NCI-H1694 (cell line): ENCODE measurements at places on chromosomes 3 and 15.

- no peak for DNase-seq
These were observed 44.8 kb upstream of the TLE3 start for GRCh38 chr15:70142322-70143191.

GRCh38 chr15:31383139-31383538 is 56.5 kb downstream of the KLF13 start:
- no peak for DNase-seq

DNA sequence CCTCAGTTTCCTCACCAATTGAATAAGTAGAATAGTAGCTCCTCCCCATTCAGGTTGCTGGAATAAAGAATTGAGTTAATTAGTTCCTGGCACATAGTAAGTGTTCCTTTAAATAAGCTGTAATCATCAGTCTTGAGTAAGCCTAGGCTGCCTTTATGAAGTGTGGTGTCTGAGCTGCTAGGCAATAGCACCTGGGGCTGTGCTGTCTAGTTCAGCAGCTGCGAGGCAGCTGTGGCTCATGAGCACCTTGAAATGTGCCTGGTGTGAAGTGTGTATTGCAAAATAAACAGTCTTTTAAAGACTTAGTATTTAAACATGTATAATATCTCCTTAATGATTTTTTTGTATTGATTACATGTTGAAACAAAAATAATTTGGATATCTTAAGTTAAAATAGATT is 77.6 kb downstream of the TOP2B start:
- no peak for DNase-seq

DNA sequence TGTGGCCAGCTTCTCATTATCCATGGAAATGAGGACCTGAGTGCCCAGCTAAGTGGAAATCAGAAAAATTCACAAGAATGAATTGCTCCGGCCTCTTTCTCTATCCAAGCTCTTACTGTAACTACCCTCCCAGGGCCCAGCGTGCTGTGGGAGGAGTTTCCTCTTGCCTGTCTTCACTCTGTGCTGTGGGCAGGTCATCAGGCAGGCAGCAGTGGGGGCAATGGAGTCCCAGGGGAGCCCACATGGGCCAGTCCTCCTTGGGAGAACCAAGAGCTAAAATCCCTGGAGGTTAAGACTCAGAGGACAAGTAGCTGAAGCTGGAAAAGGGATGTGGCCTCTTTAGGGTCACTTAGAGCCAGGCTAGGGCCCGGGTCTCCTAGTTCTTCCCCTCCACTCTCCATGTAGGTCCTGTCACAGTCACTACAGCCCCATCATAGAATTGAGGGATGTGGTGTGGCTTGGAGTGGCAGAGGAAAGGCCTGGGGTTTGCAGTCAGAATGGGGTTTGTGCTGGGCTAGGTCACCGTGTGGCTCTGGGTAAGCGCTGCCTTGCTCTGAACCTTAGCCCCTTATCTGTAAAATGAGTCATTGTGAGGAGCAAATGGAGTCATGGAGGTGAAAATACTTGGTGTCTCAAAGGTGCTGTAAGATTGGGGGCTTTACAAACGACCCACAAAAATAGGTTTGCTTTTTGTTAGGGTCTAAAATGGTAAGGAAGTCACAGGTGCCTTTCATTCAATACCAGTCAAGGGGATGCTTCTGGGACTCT is 3.7 kb downstream of the GASK1A start:
- DNase-seq = no peak

DNA sequence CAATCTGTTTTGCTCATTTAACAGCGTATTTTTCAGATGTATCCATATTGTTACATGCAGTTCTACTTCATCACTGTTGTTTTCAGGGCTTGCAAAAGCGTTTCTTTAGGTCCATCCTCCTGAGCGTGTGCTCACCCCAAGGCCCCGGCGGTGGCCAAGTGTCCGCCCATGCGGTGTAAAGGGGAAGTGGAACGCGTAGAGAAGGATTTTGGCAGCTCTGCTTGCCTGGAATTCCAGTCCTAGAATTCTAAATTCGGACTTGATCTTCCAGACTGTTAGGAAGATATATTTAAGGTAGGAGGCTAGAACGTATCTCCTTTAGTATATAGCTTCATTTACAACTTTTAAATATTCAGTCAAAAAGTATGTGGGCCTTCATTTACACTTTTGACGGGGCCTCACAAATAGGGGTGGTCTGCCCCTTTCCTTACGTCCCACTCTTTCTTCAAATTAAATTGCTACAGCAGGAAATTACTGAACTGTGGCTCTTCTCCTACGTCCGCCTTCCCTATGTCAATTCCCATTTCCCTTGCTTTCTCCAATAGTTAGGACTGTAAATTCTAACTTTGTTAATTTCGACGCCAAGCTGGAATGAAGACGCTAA is 609 bp upstream of the TBC1D23 start:
- DNase-seq = no peak

DNA sequence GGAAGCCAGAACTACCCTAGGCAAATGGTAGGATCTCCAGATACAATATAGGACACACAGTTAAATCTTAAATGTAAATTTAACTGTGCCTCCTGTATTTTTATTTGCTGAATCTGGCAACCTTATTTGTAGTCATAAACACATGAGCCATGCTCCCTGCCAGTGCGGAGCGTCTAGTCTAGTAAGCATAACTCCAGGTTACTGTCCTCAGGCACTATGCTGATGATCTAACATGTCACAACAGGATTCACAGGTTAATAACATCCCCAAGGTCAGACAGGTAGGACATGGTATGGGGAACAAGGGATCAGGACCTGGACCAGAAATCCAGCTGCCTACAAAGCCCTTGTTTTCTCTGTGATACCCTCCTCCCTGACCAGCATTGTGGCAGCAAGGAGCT is 305.1 kb downstream of the CACNA2D3 start:
- DNase-seq = peak; percentile 27

GRCh38 chr3:184666442-184666841 is 45.4 kb downstream of the MAGEF1 start:
- no peak for DNase-seq

GRCh38 chr3:194386648-194387047 is 12.4 kb downstream of the GP5 start:
- DNase-seq = no peak

- peak; percentile 21 for DNase-seq
These were observed 75.0 kb downstream of the STARD9 start for GRCh38 chr15:42650208-42651066.

GRCh38 chr15:33234020-33234461 is 39.5 kb upstream of the FMN1 start:
- DNase-seq = no peak

DNA sequence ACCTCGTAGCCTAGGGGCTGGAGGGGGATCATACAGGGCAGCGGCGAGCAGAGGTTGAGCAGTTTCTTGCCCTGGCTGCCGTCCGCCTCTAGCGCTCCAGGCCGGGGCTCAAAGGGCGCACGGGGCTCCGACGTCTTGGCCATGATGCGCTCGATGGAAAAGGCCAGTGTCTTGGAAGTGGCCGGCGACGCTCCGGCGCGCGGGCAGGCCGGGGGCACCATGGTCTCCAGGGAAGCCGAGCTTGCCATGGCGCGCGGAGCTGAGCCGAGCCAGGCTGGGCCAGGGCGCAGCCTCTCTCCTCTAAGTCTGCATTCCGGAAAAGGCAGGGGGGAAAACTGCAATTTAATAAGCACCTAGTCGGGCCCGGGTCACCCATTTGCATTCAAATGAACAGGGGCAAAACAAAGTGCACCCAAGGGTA is 719 bp downstream of the FEZF2 start:
- DNase-seq = no peak

DNA sequence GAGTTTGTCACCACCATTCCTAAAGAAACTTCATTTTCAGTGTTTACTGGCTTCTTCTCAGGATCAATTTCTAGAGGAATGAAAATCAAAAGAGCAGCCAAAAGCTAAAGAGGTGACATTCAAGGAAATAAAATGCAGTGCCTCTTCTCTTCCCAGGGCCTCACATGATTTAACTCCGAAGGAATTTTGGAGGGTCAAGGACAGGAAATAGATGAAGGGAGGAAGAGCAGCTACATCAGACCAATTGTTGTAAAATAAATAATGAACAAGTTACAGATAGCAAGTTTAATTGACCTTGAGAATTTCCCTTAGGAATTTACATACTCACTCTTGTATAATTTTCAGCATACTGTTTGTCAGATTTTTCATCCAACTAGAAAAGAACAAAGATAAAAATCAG is 78.1 kb downstream of the LRRFIP2 start:
- no peak for DNase-seq

DNA sequence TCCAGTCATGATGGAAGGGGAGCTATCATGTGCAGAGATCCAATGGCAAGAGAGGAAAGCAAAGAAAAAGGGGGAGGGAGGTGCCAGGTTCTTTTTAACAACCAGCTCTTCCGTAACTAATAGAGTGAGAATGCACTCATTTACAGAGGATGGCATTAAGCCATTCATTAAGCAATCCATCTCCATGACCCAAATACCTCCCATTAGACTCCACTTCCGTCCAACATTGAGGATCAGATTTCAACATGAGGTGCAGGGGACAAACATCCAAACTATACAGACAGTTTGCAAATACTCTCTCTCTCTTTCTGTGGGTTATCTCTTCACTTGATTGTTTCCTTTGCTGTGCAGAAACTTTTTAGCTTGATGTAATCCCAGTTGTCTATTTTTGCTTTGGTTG is 21.2 kb downstream of the ZDHHC23 start:
- DNase-seq = no peak
